ENCODE measurements at places on chromosomes 16 and 17.

DNA sequence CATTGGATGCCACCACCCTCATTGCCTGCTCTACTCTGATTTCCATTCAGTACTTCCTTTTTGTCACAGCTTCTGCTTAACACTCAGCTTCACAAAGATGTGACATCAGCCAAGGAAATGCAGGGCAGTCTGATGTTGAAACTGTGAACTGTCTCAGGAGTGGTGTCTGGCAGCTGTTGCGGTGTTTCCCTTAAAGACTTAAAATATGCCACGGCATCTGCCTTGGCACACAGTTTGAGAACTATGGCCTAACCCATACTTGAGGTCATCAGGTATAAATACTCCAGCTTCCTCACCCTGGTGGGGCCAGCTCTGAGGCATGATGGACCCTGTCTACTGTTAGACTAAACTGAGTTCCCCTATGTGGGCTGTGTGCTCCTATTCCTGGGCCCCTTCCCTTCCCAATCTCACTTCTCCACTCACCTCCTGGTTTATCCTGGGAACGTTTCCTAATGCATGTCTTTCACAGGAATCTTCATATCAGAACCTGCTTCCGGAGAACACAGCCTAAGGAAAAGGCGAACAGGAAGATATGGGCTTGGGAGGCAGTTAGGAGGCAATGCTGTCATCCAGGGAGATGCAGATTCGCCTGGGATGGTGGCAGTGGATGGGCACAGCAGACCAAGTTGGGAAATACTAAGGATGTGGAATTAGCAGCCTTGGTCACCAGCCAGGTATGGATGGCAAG lies 96.5 kb downstream of the WSCD1 start:
- no peak for DNase-seq

DNA sequence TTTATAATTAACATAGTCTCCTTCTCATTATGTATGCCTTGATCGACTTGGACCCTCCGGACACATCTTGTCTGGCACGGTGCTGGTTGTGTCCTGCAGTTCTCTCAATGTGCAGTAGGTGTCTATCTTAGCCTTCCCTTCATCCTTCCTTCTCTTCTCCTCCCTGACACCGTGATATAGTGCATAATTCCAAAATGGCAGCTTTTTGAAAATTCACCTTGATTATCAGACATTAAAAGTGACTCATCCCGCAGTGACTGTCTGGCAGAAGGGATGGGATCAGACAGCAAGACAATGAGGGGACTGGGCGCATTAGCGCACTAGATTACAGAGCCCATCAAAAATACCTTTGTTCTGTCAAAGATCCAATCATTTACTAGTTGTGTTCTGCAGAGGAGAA lies 70.0 kb upstream of the PMFBP1 start:
- no peak for DNase-seq

DNA sequence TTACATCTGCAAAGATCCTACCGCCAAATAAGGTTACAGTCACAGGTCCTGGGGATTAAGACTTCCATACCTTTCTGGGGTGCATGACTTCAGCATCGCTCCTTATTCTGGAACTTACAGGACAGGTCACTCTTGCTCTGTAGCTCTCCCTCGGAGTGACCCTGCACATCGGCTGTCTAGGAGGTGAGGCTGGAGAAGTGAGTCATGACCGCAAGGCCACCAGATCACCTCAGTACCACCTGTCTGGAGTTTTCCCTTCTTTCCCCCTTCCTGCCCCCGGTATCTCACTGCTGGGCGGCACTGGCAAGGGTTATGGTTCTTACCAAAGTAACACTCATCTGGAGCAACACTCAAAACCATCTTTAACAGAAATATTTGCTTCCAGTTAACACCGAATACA lies 374.8 kb downstream of the SLC39A11 start:
- no peak for DNase-seq

DNA sequence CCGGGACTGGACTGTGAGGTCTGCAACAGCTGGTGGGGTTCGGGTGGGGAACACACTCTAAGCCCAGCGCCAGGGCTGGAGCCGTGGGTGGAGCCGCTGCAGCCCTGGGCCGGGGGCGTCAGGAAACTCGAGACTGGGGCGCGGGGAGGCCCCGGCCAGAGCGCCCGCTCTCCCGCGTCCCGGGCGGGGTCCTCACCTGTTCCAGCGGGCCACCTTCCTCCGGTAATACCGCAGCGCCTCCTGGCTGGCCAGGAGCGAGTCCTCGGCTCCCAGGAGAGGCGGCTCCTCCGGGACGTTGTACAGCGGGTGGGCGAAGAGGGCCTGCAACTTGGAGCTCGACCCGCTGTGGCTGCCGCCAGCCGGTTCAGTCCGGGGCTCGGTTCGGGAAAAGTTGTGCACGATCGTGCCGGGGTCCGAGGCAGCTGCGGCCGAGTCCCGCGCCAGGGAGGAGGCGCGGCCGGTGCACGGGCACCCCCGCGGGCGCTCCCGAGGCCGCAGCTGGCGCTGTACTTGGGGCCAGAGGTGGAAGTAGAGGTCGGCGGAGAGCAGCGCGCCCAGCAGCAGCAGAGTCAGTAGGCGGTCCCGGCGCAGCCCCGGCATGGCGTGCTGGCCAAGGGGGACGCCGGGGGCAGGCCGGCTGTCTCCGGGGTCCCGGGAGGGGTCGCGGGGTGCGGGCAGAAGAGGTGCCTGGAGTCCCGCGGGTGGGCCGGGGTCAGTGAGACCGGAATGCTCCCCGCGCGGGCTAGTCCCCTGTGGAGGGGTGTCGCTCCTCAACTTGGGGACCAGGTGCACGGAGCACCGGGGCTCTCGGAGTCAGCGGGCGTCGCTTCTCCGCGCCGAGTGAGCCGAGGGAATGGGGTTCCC lies 868 bp downstream of the FAM20A start:
- peak; percentile 12 for DNase-seq

- DNase-seq, result no peak
Measured at GRCh38 chr16:13571036-13571435, 348.9 kb upstream of the ERCC4 start.

GRCh38 chr17:2405247-2405926 lies 4.5 kb upstream of the MNT start:
- DNase-seq, result no peak

GRCh38 chr16:4679156-4679849 lies 14.1 kb upstream of the NUDT16L1 start:
- no peak for DNase-seq

DNA sequence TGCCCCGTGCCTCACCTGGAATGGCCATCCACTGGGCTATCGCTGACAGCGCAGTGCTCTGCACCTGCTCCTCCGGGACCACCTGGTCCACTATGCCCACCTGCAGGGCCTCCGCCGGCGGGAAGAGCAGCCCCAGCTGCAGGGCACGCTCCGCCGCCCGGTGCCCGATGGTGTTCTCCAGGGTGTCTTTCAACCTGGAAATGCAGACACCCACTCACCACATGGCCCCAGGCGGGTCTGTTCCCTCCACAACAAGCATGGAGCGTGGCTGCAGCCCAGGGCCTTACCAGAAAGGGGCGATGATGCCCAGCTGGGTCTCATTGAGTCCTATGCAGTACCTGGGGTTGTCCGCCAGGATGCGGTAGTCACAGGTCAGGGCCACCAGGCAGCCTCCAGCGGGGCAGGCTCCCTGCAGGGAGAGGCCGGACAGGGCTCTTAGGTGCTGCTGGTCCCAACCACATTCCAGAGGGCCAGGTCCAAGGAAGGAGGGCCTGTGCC lies 6.8 kb downstream of the DNASE1L2 start:
- no peak for DNase-seq

DNA sequence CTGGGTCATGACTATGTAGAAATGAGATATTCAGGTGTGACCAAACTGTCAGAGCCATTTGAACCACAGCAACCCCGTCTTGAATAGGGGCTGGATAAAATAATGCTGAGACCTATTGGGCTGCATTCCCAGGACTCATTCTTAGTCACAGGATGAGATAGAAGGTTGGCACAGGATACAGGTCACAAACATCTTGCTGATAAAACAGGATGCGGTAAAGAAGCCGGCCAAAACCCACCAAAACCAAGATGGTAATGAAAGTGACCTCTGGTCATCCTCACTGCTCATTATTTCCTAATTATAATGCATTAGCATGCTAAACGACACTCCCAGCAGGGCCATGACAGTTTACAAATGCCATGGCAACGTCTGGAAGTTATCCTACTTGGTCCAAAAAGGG lies 545.5 kb downstream of the TMEM114 start:
- DNase-seq, result no peak

DNA sequence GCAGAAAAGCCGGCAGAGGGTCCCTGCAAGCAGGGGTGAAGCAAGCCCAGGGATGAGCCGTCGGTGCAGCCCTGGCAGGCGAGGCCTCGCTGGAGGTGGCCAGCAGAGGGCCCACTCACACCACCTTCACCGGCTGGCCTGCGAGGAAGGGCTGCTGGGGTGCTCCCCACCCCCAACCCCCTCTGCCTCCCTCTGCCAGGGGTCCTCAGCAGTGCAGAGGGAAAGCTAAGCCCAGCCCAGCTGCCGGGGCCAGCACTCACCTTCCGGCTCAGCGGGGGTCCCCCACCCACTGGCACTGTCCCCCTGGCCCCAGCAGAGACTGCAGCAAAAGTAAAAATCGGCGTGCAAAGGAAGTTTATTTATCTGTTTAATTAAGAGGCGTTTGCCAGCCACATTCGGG lies 113.4 kb downstream of the ENGASE start:
- no peak for DNase-seq

- no peak for DNase-seq
Measured at GRCh38 chr17:39963829-39964228, 1.0 kb downstream of the GSDMA start.

DNA sequence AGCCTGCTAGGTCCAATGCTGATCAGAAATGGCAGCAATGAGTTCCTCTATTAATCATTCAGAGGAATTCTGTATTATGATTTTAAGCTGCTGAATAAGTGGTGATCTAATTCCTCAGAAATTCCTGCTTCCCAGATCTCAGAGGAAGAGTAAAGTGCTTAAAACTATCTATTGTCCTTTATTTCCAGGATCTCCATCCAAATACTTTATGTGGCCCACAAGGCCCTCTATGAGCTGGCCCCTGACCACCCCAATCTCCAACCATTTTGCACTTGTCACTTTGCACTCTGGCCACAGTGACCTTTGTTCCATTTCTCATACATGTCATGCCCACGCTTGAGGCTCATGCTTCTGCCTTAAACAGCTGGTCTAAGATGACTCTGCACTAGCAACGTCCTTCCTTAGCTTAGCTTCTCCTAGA lies 93.7 kb downstream of the CA10 start:
- no peak for DNase-seq

DNA sequence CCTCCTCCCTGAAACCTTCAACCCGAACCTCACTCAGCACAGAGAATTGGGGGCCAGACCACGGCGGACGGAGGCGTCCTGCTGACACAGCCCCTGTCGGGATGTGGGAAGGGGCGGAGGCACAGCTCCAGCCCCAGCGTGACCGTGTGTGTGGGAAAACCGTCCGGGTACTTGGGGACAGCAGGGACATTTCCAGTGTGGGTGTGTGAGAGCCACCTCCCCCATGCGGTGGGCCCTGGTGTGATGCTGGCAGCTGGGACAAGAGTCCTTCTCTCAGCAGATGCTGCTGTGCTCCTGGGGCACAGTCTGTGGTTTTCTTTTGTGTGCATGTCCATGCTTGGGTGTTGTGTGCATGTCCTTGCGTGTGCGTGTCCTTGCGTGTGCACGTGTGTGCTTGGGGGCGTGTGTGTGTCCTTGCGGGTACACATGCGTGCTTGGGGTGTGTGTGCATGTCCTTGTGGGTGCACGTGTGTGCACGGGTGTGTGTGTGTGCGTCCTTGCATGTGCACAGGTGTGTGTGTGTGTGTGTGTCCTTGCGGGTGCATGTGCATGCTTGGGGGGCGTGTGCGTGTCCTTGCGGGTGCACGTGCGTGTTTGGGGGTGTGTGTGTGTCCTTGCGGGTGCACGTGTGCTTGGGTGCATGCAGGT lies 16.9 kb downstream of the CENPX start:
- DNase-seq, result no peak

DNA sequence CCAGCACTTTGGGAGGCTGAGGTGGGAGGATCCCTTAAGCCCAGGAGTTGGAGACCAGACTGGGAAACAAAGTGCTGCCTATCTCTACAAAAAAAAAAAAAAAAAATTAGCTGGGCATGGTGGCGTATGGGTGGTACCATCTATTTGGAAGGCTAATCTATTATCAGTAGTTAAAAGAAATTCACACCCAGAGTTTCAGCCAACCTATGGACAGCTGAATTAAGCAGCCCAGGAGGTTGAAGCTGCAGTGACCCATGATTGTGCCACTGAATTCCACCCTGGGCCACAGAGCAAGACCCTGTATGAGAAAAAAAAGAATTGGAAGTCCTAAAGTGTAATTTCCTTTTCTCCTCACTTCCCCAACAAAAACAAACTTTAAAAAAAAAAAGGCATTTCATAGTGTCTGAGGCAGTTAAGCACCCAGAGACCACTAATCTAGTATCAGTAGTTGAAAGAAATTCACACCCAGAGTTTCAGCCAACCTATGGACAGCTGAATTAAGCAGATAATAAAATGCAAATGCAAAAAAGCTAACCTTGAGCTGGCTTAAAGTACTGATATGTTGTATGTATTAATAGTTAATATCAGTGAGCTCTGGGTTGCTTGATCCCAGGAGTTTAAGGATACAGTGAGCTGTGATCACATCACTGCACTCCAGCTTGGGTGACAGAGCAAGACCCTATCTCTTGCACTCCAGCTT lies 18.1 kb downstream of the CLTC start:
- no peak for DNase-seq

- DNase-seq, result no peak
Measured at GRCh38 chr17:44905006-44906000, 6.1 kb upstream of the EFTUD2 start.

DNA sequence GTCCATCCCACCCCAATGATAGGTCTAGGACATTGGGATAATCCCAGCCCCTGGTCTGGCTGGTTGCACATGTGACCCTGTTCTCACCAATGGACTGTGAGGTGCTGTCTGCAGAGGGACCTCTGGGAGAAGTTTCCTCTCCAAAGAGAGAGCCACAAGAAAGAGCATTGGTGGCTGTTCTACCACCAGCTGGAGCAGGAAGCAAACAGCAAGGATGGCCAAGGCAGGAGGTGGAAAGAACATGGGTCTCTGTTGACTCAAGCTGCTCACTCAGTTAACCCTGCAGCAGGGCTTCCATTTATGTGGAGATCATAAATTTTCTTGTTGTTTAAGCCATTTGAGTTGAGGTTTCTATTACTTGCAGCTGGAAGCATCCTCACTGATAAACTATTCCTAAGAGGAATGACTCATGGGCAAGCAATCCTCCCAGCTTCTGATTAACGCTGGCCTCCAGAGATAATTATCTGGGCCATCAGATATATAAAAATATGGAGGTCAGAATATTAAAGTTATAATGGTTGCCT lies 52.6 kb downstream of the CYB5B start:
- DNase-seq, result no peak

GRCh38 chr17:8651013-8651412 lies 20.5 kb upstream of the MYH10 start:
- no peak for DNase-seq

- no peak for DNase-seq
Measured at GRCh38 chr17:16419074-16419928, 3.9 kb downstream of the TRPV2 start.
